Right renal pelvis (tissue), 4 donors: ENCODE measurements at places on chromosomes 6 and 20.

DNA sequence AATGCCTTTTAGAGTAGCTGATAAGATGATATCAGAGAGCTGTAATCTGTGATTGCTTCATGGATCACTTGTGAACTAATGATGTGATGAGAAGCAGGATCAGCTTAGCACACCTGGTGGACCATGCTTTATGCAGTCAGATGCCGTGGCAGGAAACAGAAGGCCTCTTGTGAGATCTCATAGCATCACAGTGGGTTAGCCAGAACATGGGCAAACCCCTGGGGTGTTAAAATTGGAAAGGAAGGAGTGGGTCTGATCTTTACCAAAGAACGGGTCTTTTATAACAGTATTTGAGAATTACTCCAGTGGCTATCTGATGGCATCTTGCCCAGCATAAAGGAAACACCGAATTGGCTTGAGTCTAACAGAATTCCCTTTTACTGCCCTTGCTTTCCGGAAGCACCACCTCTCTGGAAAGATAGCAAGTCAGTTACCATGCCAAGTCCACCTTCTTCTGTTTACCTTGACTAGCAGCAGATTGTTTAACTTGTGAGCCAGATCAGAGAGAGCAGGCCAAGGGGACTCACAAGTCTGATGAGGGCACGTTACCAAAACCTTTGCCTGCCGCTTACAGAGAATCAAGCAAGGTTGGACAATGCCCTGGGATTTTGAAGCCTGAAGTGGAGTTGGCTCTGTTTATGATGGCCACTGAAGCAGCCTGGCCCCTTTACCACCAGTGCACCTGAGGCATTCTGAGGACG is 20.9 kb upstream of the SRF start:
- no peak for DNase-seq

GRCh38 chr20:10520528-10520927 is 85.4 kb downstream of the SLX4IP start:
- DNase-seq, result no peak

GRCh38 chr20:36975099-36975818 is 23.8 kb upstream of the SAMHD1 start:
- no peak for DNase-seq

GRCh38 chr20:4866429-4866828 is 134.9 kb downstream of the SLC23A2 start:
- DNase-seq, result no peak
